M059J (cell line): ENCODE measurements at places on chromosomes 7 and 10.

GRCh38 chr7:150341263-150342120 is at the start of gene RARRES2:
Gene RARRES2, minus strand, starts transcription at chr7:150341629. Its CDS starts 1,020 bp downstream, at chr7:150340609.
- no peak for DNase-seq

GRCh38 chr7:38542156-38542555 is 89.0 kb downstream of the AMPH start:
- peak; percentile 44 for DNase-seq

GRCh38 chr7:112497481-112497880 is 16.7 kb downstream of the LSMEM1 start:
- DNase-seq: no peak

GRCh38 chr7:111762211-111762610 is 199.9 kb upstream of the IMMP2L start:
- no peak for DNase-seq

DNA sequence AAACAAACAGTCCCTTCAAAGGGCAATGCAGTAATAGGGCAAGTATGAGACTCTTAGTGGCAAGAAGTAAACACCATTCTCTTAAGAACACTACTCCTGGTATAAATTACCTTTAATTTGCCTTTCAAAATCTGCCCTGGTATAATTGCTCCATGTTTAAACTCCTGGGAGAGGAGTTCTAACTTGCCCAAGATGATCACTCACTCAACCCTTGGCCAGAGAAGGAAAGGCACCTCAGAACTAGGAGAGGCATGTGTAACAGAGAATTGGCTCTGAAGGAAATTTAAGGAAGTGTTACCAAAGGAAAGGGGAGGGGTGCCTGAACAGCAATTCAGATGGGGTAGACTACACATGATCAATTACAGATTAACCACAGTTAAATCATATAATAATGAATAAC is 1173.6 kb upstream of the SORCS1 start:
- DNase-seq: no peak

DNA sequence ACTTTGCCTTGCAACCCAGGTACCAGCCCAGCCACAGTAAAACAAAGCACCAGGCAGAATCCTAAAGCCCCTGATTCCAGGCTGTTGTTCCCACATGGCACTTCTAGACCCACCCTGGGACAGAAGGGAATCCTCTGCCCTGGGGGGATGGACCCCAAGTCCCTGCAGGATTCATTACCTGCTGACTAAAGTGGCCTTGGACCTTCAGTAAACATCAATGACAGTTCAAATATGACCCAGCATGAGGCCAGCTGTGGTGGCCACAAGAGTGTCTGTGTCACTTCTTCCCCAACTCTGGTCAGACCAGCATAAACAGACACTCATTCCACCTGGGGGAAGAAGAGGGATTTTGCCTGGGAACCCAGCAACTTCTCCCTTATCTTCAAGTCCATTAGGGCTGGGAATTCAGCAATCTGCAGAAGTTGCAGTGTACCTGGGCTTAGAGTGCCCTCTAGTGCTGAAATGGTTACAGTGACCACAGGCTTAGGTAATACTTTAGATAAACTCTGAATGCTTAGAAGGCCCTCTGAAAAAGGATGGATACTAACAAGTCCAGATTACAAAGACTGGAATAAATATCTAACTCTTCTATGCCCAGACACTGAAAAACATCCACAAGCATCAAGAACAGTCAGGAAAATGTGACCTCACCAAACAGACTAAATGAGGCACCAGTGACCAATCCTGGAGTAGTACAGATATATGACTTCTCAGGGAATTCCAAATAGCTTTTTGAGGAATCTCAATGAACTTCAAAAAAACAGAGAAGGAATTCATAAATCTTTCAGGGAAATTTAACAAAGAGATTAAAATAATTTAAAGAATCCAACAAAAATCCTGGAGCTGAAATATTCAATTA is 108.5 kb upstream of the TMEM168 start:
- peak; percentile 70 for DNase-seq

GRCh38 chr10:14751921-14752320 is 22.8 kb downstream of the FAM107B start:
- DNase-seq: no peak

GRCh38 chr7:106167439-106168136 is 55.5 kb upstream of the SYPL1 start:
- DNase-seq: peak; percentile 33

GRCh38 chr7:132654150-132654549 is 77.9 kb upstream of the PLXNA4 start:
- no peak for DNase-seq

DNA sequence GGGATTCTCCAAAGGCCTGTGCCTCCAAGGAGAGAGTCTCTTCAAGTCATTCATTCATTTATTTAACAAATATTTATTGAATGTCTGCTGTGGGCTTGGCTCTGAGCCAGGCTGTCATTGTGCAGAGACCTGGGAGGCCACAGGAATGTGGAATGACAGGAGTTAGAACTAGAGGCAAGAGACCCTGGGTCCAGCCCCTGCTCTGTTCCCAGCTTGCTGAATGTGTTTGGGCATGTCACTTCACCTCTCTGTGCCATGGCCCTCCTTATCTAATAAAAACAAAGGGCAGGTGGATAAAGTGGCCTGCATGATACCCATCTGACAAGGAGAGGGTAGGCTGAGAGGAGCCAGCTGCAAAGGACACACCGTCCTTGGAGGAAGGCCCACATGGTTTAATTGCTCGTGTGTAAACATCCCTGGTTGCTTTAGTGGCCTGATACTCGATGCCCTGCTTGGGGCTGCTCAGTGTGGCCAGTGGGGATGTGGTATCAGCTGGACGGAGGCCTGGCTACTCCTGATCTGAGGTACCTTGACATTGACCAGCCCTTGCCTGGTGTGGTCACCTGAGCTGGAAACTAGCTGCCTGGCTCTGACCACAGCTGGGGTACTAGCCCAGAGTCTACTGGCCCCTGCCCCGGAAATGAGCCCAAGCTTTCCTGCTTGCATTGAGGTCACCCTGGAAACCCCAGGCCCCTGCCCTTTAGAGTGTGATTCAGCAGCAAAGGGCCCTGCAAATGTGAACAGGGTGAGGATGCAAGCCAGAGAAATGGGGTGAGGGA is 116.2 kb downstream of the CDH23 start:
- peak; percentile 35 for DNase-seq

DNA sequence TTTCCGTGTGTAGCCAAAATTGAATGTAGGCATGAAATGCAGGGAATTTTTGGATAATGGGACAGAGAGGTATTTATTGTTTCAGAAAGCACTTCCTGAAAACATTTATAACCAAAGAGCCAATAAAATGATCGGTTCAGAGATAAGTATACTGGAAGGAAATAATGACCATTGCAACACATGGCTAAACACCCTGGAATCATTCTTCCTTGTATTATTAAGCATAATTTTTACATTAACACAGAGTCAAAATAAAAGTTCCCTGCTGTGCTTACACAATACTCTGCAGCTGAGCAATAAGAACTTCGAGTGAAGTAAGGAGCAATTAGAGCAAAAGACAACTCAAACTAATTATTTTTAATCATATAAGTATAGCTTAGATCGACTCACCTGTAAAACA is 648.3 kb downstream of the TNS3 start:
- peak; percentile 29 for DNase-seq

DNA sequence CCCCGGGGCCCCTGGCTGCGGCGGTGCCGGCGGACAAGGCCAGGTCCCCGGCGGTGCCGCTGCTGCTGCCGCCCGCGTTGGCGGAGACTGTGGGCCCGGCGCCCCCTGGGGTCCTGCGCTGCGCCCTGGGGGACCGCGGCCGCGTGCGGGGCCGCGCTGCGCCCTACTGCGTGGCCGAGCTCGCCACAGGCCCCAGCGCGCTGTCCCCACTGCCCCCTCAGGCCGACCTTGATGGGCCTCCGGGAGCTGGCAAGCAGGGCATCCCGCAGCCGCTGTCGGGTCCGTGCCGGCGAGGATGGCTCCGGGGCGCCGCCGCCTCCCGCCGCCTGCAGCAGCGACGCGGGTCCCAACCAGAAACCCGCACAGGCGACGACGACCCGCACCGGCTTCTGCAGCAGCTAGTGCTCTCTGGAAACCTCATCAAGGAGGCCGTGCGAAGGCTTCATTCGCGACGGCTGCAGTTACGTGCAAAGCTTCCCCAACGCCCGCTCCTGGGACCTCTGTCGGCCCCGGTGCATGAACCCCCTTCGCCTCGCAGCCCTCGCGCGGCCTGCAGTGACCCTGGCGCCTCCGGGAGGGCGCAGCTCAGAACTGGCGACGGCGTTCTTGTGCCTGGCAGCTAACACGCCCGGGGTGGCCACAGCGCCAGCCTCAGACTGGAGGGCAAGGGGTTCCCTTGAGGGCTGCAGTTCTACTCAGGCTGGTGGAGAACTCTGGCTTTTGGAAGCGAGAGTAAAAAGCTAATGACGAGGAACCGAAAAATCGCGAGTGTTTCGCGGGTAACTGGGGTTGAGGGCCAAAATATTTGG is 804 bp downstream of the FRAT1 start:
- DNase-seq: peak; percentile 56

DNA sequence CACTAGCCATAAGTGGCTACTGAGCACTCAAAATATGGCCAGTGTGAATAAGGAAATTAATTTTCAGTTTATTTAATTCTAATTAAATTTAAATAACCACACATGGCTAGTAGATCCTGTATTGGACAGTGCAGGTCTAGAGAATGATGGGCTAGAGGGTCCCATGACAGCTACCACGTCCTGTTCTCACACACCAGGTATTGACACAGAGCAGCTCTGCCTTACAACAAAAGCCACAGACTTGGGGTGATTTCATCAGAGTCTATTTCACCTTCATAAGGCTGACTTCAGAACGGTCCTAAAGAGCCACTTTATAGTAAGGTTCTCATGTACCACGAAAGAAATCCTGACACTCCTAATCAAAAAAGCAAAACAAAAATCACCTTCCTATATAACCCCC is 111.3 kb downstream of the UBE2H start:
- no peak for DNase-seq

GRCh38 chr7:107661081-107661864 is 645 bp downstream of the SLC26A4 start:
- DNase-seq: peak; percentile 67

DNA sequence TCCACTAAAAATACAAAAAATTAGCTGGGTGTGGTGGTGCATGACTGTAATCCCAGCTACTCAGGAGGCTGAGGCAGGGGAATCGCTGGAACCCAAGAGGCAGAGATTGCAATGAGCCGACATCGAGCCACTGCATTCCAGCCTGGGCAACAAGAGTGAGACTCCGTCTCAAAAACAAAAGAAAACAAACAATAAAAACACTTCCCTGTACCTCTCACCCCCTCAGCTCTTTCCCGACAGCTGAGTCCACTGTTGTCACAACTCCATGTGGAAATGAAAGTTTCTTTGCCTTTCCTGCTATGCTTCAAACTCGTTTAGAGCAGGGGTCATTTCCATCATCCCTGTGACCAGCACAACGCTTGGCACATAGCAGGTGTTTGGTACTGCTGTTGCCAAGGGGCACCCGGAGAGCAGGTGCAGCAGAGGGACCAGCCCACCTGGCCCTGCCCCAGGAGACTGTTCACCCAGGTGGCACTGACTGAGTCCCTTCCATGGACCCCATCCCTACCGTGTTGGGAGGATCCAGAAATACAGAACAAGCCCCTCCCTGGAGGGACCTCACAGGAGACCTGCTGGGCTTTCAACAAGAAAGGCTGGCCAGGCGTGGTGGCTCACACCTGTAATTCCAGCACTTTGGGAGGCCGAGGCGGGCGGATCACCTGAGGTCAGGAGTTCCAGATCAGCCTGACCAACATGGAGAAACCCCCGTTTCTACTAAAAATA is 4.9 kb downstream of the TMEM130 start:
- DNase-seq: peak; percentile 44

DNA sequence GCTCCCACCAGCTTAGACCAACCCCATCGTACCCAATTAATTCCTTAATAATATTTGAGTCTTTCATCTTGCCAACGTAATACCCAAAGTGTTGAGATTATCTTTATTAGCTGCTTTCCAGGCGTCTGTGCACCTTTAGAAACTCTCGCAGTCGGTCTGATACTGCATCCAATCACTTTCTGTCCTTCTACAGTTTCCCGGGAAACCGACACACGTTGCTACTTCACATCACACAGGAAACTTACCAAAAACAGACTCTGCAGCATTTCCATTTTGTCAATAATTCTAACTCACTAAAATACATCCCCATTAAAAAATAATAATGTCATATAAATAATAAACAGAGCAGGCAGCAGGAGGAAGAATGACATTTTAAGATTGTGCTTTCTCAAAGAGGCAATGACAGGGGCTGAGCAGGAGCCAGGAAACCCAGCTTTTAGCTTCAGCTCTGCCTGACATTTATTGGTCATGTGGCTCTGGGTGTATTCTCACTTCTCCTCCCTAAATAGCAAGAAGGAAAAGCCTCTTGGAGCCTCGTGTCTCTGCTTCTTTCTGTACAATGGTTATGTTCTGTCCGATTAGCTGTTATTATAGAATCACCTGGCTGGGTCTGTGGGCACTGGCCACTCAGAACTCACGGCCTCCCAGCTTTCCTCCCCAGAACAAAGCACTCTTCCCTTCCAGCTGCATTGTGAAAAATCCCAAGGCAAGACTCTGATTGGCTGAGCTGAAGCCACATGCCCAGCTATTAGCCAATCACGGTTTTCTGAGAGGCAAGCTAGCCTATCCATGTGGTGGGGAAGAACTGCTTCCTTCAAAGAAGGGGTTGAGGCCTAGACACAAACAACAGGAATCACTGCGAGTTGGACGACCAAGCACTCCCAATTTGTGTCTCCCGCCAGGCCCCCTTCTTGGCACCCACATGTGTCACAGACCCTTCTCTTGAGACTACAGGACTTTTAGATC is 424.7 kb upstream of the FOXK1 start:
- no peak for DNase-seq

GRCh38 chr10:12469345-12469744 is 120.0 kb downstream of the CAMK1D start:
- DNase-seq: no peak

DNA sequence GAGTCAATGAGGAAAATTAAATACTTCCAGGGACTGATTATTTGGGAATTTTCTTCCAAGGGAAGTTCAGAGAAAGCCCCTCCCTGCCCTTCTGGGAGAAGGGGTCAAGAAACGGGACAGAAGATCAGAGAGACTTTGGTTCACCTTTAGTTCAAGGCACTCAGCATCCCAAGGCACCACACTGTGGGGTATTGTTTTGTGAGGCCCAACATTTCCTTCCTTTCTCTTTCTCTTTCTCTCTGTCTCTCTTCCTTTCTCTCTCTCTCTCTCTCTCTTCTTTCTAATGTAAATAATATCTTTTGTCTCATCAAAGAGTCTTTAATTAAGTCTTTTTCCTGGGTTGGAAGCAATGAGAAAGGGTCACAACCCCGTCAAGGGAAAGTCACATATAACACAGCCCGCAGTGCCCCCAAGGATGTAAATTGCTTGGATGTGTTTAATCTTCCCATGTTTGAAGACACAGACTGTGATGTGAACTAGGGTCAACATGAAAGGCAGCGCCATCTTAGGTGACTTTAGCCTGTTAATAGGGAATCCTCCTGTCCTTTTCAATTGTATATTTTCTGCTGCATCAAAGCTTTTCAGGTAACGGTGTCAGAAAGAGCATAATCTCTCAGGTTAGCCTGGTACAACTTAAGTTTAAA is 983.3 kb upstream of the C7orf33 start:
- DNase-seq: no peak
